Cortex of kidney (tissue), 1 donor: ENCODE measurements at places on chromosomes 2 and 18.

- no peak for DNase-seq
These were observed 137.3 kb downstream of the TWIST2 start for GRCh38 chr2:238985041-238985729.

- DNase-seq = no peak
These were observed 77.4 kb downstream of the MAPRE2 start for GRCh38 chr18:35118641-35119040.

DNA sequence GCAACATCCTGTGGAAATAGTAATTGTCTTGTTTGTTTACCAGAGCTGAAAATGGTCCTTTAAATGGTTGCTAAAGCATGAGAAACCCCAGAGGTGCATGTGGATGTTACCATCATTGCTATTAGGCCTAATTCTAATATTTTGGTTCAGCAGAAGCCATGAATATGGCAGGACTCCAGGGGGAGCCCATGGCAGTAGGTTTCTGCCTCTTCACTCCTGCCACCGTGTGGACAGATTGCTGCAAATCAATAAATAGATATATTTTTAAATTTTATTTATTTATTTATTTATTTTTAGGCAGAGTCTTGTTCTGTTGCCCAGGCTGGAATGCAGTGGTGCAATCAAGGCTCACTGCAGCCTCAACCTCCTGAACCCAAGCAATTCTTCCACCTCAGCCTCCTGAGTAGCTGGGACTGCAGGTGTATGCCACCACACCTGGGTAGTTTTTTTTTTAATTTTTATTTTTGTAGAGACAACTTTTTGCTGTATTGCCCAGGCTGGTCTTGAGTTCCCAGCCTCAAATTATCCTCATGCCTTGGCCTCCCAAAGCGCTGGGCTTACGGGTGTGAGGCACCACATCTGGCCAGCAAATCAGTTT, 54.9 kb upstream of the CAPN13 start:
- DNase-seq = no peak

- DNase-seq = no peak
These were observed 92.3 kb upstream of the ALPP start for GRCh38 chr2:232286001-232286868.

- no peak for DNase-seq
These were observed 135.9 kb downstream of the CYP26B1 start for GRCh38 chr2:72011791-72012190.

DNA sequence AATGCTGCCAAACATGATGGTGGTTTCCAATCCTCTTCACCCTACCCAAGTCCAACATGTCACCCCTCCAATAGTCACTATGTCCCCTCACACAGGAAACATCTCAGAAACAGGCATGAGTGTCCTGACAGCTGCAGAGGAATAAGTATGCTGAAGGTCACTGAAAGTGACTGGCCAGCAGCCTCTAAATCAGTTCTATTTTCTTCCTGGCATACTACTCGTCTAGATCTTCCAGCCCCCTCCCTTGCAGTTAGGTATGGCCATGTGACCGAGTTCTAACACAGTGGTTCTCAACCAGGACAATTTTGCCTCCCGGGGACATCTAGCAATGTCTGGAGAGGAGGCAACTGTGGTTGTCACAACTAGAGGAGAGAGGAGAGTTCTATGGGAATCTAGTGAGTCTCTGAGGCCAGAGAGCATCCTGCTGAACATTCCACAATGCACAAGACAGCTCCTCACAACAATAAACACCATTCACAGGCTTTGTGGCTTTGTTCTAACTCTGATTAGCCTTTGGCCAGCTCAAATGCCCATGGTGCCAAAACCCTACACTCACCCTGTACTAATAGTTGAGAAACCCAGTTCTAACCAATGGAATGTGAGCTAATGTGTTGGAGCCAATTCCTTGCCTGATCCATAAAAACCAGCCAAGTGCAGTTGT, 12.6 kb upstream of the ID2 start:
- no peak for DNase-seq

GRCh38 chr2:25899404-25899970, 21.2 kb upstream of the ASXL2 start:
- DNase-seq = no peak
